ENCODE measurements at places on chromosomes 13 and 19.

DNA sequence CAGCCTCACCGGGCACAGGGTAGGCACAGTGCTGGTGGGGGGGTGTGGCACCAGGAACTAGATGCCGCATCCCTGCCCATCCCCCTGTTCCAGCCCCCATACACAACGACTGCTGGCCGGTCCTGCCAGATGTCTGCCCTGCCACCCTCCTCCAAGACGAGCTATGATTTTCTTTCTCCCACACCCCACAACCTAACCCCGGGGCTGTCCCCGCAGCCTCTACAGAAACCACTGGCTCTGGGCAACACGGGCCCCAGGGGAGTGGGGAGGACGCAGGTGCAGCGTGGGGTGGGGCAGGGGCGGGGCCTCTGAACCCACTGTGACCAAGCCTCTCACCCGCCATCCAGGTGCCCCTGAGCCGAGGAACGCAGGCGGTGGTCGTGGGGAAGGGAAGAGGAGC lies 15.5 kb downstream of the PGLS start:
- DNase-seq: no peak

DNA sequence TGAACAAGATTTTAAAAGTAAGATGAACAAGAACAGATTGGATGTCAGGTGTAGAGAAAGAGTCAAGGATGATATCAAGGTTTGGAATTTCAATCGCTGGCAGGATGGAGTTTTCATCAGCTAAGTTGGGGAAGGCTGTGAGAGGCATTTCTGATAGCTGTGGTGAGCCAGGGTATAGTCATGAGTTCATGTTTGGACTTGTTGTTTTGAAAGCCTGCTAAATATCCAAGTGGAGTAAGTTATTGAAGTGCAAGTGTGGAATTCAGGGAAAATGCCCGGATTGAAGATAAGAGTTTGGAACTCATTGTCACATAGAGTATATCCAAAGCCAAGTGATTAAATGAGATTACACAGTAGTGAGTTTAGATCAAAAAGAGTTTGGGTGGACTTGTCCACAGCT lies 11.0 kb upstream of the EPSTI1 start:
- no peak for DNase-seq

DNA sequence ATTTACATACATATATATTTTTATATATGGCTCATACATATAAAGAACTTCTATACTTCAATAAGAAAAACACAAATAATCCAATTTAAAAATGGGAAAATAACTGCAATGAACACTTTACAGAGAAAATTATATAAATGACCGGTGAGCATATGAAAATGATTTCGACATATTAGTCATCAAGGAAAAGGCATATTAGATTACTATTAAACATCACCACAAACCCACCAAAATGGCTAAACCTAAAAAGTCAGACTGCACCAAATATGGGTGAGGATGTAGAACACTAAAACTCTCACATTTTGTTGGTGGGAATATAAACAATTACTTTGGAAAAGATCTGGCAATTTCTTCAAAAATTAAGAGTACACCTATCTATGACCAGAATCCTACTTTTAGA lies 316.2 kb downstream of the ENOX1 start:
- DNase-seq: no peak

- DNase-seq: no peak
Observed at GRCh38 chr19:1159864-1160595, 14.0 kb downstream of the SBNO2 start.

DNA sequence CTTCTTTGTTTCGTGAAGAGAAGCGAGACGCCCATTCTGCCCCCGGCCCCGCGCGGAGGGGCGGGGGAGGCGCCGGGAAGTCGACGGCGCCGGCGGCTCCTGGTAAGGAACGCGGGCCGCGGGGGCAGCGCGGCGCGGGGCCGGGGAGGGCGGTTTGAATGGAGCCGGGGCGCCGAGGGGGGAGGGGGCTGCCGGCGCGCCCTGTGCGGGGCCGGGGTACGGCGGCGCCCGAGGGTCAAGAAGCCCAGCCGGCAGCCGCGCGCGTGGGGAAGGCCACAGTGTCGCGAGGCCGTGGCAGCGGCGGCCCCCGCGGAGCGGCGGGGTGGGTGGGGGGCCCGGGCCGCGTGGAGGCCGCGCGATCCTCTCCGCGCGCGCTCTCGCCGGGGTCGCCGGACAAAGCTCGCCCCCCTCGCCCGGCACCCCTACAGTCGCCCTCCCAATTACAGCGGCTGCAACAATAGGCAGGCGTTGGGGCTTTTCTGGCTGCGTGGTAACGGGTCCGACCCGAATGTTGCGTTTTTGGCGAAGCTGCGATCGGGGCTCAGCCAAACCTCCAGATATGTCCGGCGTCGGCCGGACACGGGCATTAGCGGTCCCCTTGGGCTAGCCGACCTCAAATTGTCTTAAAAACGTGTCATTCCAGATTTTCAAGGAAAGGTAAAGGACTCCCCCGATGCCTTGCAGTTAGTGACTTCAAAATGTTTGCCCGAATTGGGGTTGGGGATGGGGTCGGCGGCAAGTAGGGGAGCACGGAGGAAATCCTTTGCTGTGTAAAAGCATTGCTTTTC lies 437 bp downstream of the SMARCA4 start:
- no peak for DNase-seq

GRCh38 chr19:57560049-57560491 lies 407 bp upstream of the ZNF550 start:
- no peak for DNase-seq

DNA sequence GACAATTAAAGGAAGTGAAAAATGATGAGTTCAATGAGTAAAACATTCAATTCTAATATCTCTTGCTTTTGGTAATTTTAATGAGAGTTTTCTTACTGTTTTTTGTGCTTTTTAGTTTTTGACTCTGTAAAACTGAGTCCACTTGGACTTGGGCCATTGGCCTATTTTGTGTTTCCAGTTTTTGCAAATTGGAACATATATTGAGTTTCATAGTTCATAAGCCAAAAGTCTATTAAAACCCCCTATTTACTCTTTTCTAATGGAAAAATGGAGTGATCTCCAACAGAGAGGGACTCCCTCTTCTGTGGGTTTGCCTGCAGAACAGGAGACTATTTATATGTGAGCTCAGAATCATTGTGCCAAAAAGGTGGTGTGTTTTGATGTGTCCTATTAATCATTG lies 219.7 kb upstream of the SPRY2 start:
- no peak for DNase-seq

DNA sequence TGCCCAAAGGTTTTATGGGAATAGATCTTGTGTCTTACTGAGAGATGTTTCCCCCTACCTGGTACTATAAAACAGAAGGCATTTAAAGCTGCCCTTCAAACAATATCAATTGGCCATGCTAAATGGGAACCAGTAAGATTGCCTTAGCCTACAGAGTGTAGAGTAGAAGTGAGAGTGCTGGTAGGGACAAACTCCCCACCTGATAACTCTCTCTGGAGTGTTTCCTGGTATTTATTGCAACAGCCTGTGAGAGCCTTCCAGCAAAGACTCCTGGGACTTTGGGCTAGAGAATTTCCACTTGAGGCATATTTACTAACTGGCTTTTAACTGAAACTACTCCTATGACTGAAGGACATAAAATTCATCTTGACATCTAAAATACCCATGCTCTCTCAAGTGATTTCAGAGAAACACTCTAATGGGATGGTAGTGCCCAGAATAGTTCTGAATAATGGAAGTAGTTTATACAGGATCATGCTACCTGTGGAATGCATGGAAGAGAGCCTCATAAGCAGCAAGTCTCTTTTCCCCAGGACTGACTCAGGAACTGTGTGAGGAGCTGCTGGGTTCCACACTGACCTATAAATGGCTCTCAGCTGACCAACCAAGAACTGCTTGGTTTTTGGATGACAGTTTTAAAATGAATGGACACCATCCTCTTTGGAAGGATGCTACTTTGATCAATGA lies 132.7 kb upstream of the SLITRK5 start:
- no peak for DNase-seq

DNA sequence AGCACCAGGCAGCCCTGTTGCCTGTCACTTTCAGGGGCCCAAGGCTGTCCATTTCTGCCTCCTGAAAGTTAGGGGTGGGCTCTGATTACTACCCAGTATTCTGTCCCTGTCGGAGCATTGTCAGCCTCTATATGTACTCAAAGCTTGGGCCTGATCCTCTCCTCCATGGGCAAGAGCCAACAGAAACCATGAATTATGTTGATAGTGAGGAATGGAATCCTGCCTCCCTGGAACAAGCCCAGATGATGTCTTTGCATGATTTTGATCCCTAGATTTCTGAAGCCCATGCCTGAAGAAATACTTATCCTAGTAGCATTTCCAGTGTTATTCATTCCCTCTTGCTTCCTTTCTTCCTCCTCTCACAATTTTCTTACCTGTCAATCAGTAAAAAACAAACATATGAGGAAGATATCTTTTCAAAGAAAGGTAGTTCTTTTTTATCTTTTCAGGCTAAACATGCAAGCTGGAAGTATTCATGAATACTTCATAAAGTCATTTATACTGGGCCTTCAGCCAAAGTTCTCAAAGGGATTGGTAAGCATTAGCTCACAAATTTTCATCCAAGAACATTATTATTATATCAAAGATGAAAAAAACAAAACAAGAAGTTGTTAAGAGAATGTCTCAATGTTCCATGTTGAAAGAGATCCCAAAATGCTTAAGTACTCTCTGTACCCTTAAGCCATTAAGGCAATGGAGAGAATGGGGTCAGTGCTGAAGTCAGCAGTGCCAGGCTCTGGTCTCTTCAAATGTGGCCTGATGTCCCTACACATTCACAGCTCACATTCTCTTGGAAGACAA lies 171.7 kb downstream of the NHLRC3 start:
- no peak for DNase-seq

- DNase-seq: no peak
Observed at GRCh38 chr13:41985788-41986508, 25.0 kb upstream of the VWA8 start.

DNA sequence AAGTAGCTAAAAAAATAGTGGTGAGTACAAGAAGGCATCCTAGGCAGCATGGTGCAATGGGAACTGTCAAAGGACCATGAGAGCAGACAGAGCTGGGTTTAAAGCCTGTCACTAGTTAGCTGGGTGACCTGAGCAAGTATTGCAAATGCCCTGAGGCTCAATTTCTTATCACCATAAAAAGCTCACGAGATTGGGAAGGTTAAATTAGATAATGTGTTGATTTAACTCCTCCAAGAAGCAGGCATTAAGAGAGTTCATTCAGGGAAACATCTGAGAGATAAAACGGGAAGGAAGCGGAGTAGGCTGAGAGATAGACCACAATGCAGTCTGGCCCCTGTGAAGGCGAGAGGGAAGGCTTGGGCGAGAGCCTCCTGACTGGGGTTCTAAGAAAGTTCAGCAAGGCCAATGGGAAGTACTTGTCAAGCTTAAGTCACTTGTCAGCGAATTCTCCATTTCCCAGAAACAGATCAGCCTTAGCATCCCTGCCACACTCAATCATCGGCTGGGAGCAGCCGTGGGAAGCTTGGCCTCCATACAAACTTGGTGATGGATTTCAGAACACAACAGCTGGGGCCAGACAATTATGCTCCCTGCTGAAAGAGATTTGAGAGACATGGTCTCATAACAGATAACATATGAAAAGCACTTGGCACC lies 105.5 kb downstream of the POU4F1 start:
- DNase-seq: peak; percentile 66

- DNase-seq: no peak
Observed at GRCh38 chr13:71306821-71307220, 560.2 kb downstream of the DACH1 start.

DNA sequence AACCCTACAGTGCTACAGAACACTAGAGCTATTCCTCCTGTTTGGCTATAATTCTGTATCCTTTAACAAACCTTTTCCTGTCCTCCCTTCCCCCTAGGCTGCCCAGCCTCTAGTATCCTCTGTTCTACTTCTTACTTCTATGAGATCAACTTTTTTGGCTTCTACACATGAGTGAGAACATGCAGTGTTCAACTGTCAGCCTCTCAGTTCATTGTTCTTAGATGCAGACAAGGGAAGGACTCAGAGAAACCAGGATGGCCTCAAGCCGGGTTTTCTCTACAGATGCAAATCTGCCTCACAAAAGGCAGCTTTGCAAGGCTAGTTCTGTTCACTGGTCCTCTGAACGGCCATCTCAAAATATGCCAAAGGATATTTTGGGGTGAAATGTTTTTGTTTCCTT lies 18.4 kb downstream of the AMER2 start:
- no peak for DNase-seq

DNA sequence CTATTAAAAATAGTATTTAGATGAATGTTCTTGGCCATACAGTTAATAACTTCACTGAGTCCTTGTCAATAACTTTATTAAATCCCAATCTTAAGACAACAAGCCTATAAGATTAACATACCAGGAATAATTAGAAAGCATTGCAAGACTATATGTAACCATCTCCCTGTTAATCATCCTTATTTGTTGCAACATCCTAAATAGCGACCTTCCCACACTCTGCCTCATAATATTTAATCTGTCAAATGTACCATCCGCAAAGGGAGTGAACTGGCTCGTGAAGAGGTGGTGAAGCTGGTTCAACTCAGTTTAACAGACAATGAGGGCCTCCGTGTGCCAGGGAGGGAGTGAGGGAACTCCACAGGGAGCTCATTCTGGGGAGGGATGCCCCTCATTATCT lies 33.9 kb downstream of the KL start:
- DNase-seq: no peak

GRCh38 chr13:58855283-58855682 lies 1223.7 kb downstream of the PCDH17 start:
- DNase-seq: no peak

GRCh38 chr19:11324079-11324661 lies 15.3 kb downstream of the RAB3D start:
- peak; percentile 100 for DNase-seq

DNA sequence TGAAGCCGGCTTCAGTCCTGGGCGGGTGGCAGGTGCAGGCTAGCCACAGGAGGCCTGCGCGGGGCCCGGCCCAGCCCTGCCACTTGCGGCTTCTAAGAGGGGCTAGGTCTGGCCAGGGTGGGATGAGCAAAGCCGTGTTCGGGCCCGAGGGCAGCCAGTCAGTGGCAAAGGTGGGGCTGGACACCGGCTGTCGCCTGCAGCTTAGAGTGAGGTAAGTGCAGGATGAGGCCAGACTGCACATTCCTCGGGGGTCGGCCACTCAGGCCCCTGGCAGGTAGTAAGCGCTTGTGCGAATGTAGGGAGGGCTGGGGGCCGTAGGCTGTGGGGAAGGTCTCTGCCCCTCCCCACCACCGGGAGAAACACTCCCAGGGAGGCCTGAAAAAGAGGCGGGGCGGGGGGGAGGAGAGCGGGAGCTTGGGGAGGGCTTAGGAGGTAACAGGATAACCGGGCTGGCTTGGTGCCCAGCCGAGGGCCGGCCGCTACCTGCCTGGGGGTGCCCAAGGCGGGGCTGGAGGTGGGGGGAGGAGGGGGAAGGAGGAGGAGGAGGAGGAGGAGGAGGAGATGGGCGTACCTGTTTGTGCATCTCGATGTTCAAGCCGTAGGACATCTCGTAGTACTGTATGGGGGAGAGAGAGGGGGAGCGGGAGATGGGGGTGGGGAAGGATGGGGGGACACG lies 6.4 kb downstream of the TLE5 start:
- no peak for DNase-seq

All from AML-193 (cell line).